ENCODE measurements at places on chromosomes 2 and 18. TPM values are rescaled to one million over a fixed set of nuclear protein-coding genes. Genes with fewer than 3 reads are reported as not detected.

The TLX2 gene
- not detected for total RNA-seq

The NPAS2 gene
- total RNA-seq = 15.4 TPM

The IL18RAP gene
- 2.8 TPM for total RNA-seq

The FBLN7 gene
- total RNA-seq = 16.0 TPM

The CXCR1 gene
- total RNA-seq = 0.13 TPM

The TRPM8 gene
- total RNA-seq = not detected

The TM4SF20 gene
- not detected for total RNA-seq

The ANKRD62 gene
- total RNA-seq = not detected

The FHOD3 gene
- total RNA-seq = 3.8 TPM

The FAM98A gene
- 87.5 TPM for total RNA-seq

The TMEM178A gene
- 4.7 TPM for total RNA-seq

The TCF7L1 gene
- 5.3 TPM for total RNA-seq

Measured in thyroid gland (tissue), 4 donors.